Activated T-cell treated with anti-CD3 and anti-CD28 coated beads for 4 hours (primary cell): ENCODE measurements at places on chromosomes 4 and X.

DNA sequence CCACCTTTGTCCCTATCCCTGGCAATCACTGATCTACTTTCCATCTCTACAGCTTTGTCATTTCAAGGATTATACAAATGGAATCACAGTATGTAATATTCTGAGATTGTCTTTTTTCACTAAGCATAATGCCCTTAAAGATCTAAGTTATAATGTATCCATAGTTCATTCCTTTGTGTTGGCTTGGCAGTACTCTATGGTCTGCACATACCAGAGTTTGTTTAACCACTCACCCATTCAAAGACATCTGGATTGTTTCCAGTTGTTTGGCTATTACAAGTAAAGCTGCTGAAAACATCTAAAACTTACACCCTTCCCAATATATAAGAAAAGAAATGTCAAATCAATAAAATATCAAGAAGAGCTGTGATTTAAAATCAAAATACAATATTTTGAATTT, 26.0 kb upstream of the AWAT1 start:
- DNase-seq: no peak

GRCh38 chrX:291411-291901, 10.3 kb downstream of the PLCXD1 start:
- no peak for DNase-seq

- DNase-seq: no peak
Observed at GRCh38 chr4:123597586-123597985, 201.0 kb downstream of the SPRY1 start.

DNA sequence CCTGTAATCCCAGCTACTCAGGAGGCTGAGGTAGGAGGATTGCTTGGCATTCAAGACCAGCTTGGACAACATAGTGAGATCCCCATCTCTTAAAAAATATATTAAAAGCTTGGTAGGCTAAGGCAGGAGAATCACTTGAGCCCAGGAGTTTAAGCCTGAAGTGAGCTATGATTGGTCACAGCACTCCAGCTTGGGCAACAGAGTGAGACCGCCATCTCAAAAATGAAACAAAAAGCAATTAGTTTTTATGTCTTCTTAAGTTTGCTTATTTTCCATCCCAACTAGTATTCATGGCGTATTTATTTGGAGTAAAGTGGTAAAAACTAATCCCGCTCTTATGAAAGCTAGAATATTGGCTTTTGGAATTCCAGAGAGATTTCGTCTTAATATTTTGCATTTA, 25.4 kb upstream of the PDE5A start:
- DNase-seq: no peak

DNA sequence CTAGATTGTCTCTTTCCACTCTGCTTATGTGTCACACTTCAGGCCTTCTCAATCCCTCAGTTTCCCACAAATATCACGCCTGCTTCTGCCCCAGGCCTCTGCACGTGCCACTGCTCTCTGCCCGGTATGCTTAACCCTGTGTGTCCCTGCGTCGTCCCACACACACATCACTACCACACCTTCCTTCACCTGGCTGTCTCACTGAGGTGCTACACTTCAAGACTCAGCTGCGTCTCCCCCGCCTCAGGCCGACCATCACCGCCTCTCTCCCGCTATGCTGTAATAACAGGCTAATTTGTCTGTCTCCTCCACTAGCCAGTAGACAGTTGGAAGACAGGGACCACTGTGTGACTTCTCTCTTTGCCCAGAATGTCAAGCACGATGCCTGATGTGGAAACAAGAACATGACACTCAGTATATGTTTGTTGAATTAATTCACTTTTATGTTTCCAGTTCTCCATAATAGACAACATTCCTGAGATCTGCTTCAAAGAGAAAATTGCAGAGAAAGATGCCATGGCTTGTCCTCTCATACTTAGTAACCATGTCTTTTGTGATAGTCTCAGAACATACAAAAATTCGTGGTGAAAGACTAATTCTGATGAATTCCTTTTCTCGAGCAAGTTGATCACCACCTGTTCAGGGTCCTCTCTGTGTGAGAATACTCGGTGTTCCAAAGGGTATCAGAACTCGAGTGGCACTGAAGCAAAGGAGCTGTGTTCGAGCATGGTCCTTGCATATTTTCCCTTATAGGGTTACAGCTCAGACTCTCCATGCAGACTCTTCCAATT, 54.2 kb downstream of the AFAP1 start:
- no peak for DNase-seq

GRCh38 chr4:105637408-105638176, 70.9 kb downstream of the INTS12 start:
- DNase-seq: no peak

- DNase-seq: no peak
Observed at GRCh38 chr4:165331823-165332222, 4.4 kb downstream of the MSMO1 start.

GRCh38 chr4:122826079-122826527, 528 bp upstream of the FGF2 start:
- no peak for DNase-seq

DNA sequence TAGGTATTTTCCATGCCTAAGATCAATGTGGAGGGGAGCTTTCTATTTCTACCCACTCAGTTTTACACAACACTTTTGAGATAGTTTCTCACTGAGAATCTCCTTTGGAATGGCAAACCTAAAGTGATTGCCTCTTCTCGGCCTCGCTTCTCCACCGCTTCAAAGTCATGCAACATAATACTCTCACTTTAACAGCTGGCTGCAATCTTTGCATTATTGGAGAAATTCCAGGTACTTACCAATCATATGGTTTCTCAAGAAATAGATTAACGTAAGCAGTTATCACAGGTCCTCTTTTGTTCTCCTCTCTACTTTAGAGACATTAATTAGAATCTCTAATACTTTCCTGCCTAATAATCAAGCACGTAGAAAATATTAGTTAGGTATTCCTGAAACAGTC, 3.7 kb upstream of the IL13RA2 start:
- DNase-seq: no peak

- DNase-seq: no peak
Observed at GRCh38 chr4:184197536-184198082, 20.1 kb downstream of the ENPP6 start.

DNA sequence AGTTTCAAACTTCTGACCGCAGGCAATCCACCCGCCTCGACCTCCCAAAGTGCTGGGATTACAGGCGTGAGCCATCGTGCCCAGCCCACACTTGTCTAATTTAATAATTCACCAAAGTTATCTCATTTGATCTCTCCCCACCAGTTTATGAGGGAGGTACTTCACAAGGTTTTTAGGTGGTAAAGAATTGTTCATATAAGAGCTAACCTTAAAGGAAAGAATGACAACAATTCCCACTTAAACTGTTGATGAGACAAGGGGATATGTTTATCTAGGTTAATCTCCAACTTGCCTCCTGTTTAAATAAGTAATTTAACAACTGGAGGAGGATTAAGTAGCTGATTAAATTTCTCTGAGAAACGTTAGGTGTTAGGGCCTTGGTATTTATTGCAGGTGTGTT, 117.6 kb upstream of the CBLL2 start:
- DNase-seq: no peak

DNA sequence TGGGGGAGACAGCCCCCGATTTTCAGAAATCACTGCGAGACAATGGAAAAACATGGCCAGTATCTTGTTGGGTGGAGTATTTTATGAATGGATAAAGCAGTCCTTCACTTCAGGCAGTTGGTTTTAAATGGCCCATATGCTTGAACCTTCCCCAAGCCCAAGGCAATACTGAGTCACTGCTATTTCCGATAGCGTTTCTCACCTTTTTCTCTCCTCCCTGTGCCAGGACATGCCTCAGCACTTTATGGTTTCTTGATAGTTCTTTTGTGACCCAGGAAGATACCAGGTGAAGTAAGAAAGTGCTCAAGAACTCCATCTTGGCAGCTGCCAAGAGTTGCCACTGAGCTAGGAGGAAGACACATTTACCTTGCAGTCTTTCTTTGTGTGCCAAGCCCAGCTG, 26.8 kb upstream of the ESX1 start:
- DNase-seq: no peak

DNA sequence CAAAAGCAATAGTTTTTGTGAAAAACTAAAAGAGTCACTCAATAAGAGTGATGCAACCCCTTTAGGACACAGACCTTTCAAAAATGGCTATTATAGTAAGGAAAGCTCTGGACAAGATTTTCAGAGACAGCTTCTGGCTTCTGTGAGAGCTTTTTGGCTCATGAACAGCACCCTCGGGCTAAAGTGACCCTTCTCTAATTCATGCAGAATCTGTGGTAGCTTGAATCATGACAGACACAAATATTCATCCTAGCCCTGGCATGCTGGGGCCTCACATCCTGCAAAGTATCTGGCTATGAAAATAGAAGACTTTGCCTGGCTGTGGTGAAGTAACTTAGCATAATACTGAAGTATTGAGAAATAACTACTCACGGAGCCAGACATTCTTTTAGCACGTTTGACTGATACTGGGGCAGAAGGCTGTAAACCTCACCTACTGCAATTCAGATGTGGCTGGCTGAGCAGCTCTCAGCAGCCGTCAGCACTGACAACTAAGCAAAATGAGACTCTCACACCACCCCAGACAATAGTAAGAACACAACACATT, 327.3 kb downstream of the MAPK10 start:
- no peak for DNase-seq

- no peak for DNase-seq
Observed at GRCh38 chr4:104502471-104502870, 7.8 kb upstream of the CXXC4 start.

- DNase-seq: no peak
Observed at GRCh38 chr4:1597021-1597931, 86.8 kb downstream of the FAM53A start.

- no peak for DNase-seq
Observed at GRCh38 chrX:115047181-115047580, 29.8 kb upstream of the IL13RA2 start.

DNA sequence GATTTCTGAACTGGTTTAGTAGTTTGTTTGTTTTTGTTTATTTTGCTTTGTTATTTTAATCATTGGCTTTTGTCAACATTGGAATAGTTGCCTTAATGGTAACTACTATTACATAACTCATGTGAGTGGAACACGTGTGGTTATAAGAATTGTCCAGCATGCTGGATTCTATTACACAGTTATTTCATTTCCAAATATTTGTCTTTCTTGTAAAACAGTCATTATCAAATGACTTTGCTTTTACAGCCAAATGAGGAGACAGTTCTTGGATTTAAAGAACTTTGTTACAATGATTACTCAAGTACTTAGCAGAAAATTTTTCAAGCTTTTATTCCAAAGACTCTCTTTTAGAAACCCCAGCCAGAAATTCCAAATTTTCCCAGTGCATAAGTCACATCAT, 516.1 kb upstream of the MAGEB2 start:
- DNase-seq: no peak

GRCh38 chrX:41085512-41085877, 250 bp downstream of the USP9X start:
- peak; percentile 29 for DNase-seq

GRCh38 chr4:12852338-12853307, 631.5 kb downstream of the RAB28 start:
- DNase-seq: no peak

GRCh38 chr4:8854931-8855330, 16.7 kb downstream of the HMX1 start:
- DNase-seq: no peak

- no peak for DNase-seq
Observed at GRCh38 chr4:140057701-140058100, 96.3 kb downstream of the MAML3 start.

- no peak for DNase-seq
Observed at GRCh38 chr4:53477038-53477565, 99.7 kb downstream of the FIP1L1 start.

DNA sequence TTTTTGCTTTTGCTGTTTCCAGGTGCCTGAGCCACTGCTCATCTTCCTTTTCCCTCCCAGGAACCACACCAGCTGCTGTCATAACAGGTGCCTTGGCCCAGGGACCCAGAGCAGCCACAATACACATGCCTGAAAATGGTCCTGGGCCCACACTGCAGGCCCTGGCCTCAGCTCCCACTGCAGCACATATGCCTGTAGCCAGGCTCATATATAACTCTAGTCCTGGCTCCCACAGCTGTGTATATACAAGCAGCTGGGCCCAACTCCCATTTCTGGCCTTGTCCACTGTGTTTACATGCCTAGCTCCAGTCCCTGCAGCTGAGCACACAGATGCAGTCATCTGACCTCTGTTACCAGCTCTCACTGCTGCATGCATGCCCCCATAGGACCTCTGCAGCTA, 930.5 kb downstream of the ADGRL3 start:
- DNase-seq: no peak

- no peak for DNase-seq
Observed at GRCh38 chr4:151760002-151760401, 805 bp downstream of the GATB start.

GRCh38 chrX:96685210-96686099, 813 bp downstream of the DIAPH2 start:
- DNase-seq: no peak

GRCh38 chrX:13761606-13762414, 27.3 kb downstream of the OFD1 start:
- DNase-seq: no peak
